ENCODE measurements at places on chromosomes 2 and 18.

DNA sequence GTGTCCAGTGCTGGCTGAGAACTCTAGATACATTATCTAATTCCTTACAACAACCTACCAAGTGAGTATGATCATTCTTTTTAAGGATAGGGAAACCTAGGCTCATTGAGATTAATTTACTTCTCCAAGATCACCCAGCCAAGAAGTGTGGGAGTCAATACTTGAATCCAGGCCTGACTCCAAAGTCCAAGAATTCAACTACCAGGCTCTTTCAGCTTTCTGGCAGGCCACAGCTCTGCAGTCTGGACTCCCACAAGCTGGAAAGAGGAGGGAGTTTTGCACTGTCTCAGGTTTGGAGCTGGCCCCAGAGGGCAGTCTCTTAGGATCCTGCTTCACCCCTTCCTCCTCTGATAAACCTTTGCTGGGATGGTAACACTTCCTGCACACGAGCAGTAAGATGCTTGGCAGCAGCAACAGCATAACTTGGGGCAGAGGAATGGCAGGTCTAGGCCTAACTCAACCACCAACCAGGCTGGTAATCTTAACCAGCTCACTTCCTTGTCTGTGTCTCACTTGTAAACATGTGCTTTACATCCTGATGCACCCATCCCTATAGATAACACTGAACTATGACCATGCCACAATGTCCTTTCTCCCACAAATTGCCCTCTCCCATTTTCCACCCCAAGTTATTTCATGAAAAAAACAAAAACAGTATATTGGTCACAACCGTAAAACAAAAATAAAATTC, 111.1 kb upstream of the ACAA2 start:
- DNase-seq, result no peak

DNA sequence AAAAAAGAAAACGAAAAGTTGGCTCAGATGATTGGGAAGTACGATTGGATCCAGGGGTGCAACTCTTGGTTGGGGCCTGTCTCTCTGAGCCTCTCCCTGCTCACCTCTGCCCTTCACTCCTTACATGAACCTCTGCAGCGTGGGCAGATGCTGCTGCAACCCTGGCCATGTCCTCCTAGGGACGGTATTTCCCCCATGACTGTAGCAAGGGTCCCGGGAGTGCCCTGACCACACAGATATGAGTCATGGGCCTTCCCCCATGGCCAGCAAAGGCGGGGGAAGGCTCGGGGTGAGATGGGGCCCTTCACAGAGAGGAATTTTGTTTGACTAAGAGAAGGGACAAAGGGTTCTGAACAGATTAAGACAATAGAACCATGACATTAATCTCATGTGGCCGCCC, 129.0 kb downstream of the NCK2 start:
- DNase-seq, result peak; percentile 71

DNA sequence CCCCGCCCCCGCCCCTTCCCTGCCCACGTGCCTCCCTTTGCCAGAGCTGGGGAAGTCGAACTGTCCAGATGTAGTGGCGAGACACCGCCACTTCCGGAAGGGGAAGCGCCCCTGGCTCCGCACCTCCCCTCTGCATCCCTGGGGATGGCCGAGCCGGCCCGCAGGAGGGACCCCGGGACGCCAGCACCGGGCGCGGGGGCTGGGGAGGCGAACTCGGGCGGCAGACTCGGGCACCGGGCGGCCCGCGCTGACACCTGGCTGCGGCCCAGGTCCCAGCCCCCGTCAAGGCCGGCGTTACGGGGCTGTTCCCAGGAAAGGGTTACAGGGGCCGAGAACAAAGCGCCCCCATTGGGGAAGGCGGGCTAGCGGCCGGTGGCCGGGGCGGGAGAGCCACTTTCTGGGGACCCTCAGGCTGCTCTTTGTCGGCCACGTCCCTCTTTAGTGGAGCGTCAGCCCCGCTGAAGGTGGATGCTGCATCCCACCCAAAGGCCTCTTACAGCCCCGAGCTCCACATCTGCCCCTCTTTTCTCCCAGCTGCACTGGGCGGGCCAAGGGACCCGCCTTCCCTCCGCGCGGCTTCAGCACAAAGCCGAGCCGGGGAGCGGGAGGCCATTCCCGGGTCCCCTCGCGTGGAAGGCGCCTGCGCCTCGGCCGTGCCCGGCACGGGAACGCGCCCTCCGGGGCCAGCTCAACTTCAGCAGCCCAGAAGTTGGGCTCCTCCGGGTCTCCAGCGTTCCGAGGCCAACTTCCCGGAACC, 1.3 kb downstream of the SDC1 start:
- DNase-seq, result peak; percentile 15

- DNase-seq, result no peak
Observed at GRCh38 chr2:183950673-183951072, 647.7 kb upstream of the ZNF804A start.

DNA sequence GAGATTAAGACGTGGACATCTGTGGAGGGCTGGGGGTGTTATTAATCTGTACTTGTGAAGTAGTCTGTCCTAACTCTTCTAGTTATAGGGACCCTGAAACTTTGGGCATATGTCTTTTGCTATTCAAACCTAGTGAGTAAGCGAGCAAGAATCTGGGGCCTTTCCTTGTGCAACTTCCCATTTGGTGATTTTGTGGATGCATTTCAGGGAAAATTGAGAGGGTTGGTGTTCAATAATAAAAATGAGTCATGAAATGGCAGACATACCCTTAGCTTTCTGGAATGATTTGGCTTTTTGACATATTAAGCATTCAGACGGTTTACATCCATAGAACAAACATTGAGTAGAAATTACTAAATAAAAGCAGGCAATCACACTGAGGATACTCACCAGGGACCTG, 17.0 kb downstream of the COL4A4 start:
- no peak for DNase-seq

- DNase-seq, result no peak
Observed at GRCh38 chr2:43311276-43311675, 84.9 kb upstream of the ZFP36L2 start.

DNA sequence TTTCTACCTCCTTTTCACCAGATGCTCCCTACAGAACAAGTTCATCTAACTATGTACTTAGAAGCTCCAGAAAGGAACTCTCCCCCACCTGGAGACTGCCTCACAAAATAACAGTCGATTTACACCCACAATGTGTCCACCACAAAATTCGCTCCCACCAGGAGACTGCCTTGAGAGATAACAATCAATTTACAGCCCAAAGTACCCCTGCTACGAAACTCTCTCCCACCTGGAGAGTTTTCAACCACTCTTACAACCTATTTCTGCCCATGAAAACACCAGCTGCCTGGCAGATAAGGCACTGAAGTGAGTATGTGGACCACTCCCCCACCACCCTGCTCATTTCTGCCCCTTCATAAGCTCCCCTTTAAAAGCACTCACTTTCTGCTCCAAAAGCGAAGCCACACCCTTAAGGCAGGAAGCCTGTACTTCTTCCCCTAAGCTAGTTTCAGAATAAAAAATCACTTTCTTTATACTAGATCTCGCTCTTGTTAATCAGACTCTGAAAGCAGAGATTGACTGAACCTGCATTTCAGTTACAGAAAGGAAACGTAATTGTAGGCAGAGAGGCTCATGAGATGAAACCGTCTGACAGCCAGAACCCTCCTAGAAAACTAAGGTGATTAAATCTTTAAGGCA, 94.4 kb upstream of the RBBP8 start:
- DNase-seq, result no peak

DNA sequence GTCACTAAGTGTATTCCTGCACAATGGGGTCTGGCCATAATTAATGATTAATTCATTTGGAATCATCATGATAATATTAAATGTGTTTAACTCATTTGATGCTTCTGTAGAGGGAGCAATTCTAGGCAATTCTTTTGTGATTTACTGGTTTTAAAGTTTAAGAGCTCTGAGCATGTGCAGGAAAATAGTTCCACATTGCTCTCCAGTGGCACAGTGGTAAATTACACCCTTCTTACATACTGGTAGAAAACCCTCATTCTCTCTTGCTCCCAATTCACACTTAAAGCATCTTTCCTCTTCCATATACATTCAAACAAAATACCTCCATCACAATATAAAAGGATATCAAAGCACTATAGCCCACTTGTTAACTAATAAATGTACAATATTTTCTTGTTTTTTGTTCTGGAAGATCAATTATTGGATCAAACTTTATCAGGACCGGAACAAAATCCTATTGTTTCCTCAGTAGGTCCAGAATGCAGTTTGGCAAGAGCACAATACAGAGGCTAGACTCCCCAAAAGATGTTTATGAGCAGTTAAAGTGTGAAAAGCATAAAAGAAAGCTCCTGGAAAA, 844.3 kb downstream of the MBD2 start:
- no peak for DNase-seq

- DNase-seq, result no peak
Observed at GRCh38 chr2:47037678-47038077, 117.4 kb downstream of the STPG4 start.

DNA sequence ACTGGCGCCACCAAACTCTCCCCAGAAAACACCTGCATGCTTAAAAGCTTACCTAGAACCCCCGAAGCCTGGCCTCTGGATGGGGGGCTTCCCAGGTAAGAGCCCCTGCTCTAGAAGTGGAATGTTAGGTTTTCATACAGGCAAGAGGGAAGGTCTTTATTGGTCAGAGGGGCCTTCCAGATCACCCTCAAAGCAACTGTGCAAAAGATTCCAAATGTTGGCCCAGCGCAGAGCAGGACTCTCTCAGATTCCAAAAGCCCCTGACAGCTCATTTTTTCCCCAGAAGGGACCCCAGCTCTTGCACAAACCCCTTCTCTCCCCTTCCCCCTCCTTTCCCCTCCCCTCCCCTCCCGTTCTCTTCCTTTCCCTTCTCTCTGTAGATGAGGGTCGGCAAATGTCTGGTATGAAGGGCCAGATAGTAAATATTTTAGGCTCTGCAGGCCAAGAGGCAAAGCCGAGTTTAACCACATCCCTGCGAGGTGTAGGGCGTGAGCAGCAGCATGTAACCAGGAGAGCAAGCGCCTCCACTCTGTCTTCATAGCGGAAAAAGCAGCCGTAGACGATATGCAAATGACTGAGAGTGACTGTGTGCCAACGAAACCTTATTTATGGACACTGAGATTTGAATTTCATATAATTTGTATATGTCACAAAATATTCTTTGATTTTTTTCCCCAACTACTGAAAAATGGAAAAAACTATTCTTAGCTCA, 116.9 kb downstream of the SMAD7 start:
- peak; percentile 28 for DNase-seq

DNA sequence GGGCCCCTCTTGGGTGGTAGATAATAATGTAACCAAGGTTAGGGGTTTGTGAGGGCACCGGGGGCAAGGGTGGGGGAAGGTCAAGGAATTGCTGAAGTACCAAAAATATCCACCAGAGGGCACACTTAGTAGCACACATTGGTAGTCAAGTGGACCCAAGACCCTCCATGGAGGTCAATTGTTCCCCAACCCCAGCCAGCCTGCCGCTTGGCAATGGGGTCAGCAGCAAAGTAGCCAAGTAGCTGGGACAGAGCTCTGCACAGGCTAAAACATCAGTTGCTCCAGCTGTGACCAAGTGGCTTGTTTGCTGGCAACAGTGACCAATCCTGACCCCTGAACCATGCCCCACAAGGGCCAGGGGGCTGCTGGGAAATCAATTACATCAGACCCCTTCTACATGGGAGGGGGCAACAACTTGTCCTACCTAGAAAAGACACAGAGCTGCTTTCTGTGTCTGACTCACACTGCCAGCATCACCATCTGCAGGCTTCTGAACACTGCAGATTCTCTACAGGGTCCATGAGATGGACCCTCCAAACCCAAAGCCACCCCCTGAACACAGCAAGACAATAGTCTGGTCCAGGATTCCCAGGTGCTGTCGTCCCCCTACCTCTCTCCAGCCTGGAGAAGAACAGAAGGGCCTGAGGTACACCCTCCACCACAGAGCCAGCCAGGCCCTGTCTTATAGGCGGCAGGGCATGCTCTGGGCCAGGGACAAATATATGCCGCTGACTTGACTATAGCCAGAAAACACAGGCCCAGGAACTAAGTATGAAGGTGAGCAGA, 76.0 kb downstream of the EMX1 start:
- DNase-seq, result peak; percentile 7

GRCh38 chr18:58080451-58080850, 36.4 kb downstream of the NEDD4L start:
- DNase-seq, result no peak
